Glutamatergic neuron (in vitro differentiated cells): ENCODE measurements at places on chromosomes 6 and 20.

- DNase-seq = no peak
These were observed 117.8 kb upstream of the NEDD9 start for GRCh38 chr6:11350294-11350693.

GRCh38 chr6:31901415-31901952 lies 402 bp downstream of the ZBTB12 start:
- DNase-seq = no peak

DNA sequence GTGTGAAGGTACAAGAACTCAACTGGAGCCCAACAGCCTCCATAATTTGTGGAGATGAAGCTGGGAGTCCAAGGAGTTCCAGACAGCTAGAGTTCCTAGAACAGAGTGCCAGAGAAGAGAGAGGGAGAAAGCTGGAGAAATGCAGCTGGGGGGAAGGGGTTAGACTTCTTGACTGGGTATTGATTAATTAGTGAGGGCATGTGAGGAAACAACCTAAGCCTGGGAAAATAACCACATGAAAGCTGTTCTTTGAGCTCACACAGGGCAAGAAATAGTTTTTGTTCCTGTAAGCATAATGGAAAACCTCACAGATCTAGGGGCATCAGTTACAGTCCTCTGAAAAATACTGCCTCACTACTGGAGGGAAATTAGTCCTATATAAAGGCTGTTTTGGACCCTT lies 230.5 kb upstream of the FKBP1C start:
- no peak for DNase-seq

- DNase-seq = no peak
These were observed 111.3 kb upstream of the FOXQ1 start for GRCh38 chr6:1200409-1201101.

GRCh38 chr6:125302840-125303511 lies 1.2 kb upstream of the HDDC2 start:
- no peak for DNase-seq

DNA sequence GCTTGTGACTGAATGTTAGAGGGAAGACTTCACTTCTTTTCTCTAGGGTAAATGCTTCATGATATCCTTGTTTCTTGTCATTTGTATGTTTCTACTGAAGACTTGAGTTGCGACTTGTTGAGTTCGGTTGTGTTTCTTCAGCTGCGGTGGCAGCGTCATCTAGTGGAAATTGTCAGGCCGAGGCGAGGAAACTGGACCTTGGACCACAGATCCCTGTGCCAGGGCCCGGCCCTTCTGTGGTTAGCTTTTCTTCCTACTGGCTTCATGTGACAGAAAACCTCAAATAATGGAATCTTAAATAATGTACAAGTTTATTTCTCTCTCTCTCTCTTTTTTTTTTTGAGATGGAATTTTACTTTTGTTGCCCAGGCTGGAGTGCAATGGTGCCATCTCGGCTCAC lies 12.4 kb downstream of the MTHFD1L start:
- DNase-seq = no peak

- DNase-seq = no peak
These were observed 509.6 kb downstream of the PRKN start for GRCh38 chr6:162217811-162218493.

DNA sequence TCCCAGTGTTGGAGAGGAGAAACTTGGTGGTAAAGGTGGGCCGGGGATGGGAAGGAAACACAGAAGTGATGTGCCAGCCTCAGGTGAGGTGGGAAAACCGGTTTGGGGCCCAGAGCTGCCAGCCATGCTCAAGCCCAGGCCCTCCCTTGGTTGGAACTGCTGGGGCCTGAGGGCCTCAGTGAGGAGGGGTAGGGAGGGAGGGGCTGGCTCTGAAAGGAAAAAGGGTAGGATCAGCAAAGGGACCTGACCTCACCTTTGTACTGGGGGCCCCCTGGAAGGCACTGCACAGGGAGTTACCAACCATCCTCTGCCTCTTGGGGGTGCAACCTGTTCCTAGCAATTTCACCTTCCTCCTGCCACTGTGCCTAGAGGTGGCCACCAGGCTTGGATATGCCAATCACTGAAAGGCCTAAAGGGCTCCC lies 1.8 kb upstream of the SPEF1 start:
- no peak for DNase-seq

GRCh38 chr20:64064145-64064698 lies 1.2 kb downstream of the TCEA2 start:
- DNase-seq = no peak

- no peak for DNase-seq
These were observed 259.6 kb upstream of the EPHA7 start for GRCh38 chr6:93678841-93679454.

DNA sequence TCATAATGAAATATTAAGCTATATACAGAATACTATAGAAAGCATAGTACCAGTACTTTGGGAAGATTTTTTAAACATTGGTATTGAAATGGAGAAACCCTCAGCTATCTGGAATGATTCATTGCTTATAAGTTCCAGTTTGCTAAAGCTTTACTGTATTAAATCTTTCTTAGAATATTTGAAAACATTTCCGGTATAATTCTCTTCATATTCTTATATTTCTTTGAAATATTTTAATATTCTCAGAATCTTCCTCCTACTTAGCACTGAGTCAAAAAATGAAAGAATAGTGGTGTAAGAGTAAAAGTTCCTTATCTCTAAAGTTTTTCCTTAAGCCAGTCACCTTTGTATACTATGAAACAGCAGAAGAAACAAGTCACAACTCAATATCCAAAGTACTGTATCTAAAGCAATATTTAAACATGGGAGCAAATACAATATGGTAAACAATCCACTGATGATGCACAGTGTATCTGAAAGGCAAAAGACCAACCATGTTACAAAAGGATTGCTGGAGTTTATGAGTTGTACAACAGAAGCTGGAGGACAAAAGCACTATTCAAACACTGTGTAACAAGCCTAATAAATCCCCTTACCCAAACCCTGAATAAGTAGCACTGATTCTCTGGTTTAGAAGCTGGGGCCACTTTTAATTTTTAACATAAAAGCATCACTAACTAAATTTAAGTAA lies 102.1 kb downstream of the PRDM1 start:
- no peak for DNase-seq

GRCh38 chr6:160995271-160995670 lies 3.7 kb downstream of the MAP3K4 start:
- peak; percentile 56 for DNase-seq

DNA sequence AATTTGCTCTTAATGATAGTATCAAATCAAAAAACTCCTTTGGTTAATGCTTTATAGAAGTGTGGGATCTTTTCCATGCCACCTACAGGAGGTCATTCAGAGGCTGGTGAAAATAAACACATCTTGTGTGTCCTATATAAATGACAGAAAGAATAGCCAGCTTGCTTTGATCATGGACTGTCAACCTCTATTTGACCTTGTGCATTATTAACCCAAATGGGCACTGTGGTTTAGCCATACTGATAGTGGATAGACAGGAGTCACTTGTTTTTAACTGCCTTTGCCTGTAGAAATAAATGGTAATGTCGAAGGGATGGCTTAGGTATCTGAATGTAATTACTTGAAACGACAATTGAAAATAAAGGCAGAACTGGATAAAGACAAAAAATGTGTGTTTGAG lies 123.8 kb downstream of the CDKAL1 start:
- DNase-seq = no peak

DNA sequence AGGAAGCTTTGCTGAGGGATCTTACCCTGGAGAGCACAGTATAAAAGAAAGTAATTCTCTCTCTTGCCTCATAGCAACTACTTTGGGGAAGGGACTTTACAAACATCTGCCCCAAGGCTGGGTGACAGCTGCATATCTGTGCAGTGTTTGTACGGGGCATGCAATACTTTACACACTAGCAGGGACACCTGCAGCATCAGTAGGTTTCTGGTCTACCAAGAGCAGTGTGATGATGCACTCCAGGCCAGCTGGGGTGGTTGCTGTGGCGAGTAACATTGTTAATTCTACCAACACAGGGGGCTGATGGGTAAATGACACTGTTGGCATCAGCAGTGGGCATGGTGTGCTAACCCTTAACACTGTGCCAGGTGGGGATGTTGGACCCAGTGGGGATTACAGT lies 48.0 kb downstream of the ADTRP start:
- DNase-seq = no peak

- peak; percentile 44 for DNase-seq
These were observed 38.0 kb downstream of the TMEM170B start for GRCh38 chr6:11575408-11576033.
